ENCODE measurements at places on chromosomes 16 and 17.
A peak's percentile ranks its signal among the peaks of the same experiment; 100 is the strongest.

DNA sequence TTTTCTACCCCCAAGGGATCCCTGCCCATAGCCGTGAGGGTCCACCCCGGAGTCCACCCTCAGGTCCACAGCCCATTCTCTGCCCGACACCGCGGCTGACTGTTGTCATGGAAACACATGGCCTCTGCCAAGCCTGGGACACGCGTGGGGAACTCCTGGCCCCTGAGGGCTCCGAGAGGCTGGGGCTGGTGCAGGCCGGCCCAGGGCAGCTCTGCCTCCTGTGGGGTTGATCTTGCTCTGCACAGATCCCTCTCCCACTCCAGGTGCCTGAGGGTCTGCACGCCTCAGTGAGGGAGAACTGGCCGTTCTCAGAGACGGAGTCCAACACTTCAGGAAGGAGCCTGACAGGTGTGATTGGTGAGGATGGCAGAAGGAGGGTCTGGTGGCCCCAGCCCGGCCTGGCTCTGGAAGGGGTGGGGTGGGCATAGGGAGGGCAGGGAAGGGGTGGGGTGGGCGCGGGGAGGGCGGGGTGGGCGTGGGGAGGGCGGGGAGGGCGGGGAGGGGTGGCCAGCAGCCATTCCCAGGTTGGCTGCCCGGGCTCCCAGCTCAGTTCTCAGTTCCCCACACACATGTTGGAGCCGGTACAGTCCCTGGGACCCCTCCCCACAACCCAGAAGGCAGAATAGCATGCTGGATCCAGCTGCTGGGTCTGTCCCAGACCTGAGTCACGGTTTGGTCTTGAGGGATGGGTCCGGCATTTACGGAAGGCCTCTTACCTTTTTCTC lies 6.4 kb downstream of the MRPL28 start:
- DNase-seq, result no peak

DNA sequence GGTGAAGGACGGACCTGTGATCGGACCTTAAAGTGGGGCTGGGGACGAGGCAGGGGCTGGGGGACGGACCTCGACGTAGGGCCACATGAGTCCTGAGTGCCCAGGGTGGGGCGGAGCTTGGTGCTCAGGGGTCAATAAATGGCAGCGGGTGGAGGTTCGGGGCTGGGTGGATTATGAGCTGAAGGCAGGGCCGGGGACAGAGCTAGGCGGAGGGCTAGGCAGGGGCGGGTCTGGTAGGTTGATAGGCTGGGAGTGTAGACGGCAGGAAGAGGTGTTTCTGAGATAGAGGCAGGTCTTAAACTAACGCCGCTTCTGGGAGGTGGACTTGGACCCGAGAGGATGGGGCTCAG lies 733 bp downstream of the CHRNB1 start:
- DNase-seq, result no peak

- DNase-seq, result no peak
Observed at GRCh38 chr16:88552815-88553214, 17.4 kb upstream of the ZC3H18 start.

DNA sequence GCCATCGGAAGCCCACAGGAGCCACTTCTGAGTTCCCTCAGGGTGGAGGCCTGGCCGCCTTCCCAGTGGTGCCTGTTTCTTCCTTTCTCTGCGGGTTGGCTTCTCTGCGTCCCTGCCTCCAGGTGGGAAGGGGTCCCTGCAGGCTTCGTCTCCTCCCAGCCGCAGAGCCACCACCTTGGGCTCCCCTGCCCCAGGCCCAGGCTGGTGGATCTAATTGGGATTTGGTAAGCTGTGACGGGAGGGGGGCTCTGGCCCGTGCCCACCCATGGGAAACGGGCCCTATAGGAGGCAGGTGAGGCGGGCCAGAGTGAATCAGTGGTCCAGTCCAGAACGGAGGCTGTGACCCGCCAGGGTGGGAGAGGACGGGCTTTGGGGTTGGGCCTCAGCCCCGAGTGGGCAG lies 32.1 kb downstream of the JPH3 start:
- no peak for DNase-seq

- no peak for DNase-seq
Observed at GRCh38 chr17:2138761-2139160, 83.9 kb downstream of the HIC1 start.

- no peak for DNase-seq
Observed at GRCh38 chr16:23058576-23058975, 90.7 kb downstream of the USP31 start.

GRCh38 chr16:29139261-29139802 lies 154.5 kb downstream of the LAT start:
- DNase-seq, result peak; percentile 49

- DNase-seq, result no peak
Observed at GRCh38 chr16:4461250-4462085, 13.0 kb downstream of the NMRAL1 start.

DNA sequence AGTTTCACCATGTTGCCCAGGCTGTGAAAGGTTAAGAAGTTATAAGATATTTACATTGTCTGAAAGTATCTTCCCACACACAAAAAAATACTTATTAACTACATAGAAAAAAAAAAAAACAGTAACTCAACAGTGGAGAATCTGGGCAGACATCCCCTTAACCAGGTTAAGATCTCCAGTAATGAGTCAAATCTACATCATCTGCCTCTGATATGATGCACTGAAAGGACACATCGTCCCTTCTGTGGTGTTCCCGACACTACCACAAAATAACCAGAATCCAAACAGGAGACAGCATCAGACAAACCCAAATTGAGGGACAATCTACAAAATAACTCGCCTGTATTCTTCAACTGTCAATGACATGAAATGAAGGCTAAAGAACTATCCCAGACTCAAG lies 40.0 kb downstream of the CMTM4 start:
- DNase-seq, result no peak

DNA sequence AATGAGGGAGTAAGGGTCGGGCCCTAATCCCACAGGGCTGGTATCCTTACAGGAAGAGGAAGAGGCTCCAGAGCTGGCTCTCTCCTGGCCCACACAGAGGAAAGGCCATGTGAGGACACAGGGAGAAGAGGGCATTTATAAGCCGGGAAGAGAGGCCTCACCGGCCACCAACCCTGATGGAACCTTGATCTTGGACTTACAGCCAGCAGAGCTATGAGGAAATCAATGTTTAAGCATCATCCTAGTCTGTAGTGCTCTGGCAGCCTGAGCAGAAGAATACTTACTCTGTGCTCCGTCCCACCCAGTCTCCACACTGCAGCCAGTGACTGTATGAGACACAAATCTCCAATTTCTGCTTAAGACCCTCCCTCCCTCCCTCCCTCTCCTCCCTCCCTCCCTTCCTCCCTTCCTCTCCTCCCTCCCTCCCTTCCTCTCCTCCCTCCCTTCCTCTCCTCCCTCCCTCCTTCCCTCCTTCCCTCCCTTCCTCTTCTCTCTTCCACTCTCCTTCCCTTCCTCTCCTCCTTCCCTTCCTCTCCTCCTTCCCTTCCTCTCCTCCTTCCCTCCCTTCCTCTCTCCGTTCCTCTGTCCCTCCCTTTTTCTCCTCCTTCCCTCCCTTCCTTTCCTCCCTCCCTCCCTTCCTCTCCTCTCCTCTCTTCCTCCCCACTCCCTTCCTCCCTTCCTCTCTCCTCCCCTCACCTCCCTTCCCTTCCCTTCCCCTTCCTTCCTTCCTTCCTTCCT lies 8.9 kb upstream of the TMEM220 start:
- DNase-seq, result no peak

DNA sequence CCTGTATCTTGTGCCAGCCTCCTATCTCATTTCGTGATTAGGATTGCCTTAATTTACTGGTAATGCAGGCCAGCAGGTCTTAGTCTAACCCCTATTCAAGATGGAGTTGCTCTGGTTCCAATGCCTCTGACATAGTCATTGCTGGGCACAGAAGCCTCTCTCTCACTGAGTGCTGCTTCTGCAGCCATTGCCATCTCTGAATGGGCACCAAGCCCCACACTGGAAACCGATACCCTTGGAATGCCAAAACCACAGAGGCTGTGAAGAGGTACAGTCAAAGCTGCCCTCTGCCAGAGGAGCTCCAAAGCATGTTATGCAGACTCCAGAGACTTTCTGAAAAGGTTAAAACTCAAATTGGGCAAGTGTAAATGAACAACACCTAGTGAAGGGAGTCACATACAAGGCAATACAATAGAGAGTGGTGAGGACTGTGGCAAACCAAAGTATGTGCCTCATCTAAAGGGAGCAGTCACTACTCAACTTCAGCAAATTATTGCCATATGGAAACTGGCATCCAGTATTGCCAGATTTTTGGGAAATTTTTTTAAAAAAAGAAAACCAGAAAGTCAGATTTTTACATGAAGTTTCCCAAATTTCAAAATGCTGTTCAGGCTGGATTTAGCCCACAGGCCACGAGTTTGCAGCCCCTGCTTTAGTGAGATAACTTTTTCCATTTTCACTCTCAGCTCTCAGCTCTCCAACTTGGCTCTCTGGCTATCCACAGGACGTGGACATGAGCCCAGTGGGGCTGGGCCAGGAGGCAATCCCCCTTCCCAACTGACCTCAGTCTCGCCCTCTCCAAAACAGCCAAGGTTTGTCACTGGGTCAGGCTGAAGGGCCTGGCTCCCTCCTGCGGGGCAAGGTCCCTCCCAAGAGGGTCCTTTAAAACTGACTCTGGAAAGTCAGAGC lies 2.1 kb upstream of the MMP2 start:
- DNase-seq, result no peak

DNA sequence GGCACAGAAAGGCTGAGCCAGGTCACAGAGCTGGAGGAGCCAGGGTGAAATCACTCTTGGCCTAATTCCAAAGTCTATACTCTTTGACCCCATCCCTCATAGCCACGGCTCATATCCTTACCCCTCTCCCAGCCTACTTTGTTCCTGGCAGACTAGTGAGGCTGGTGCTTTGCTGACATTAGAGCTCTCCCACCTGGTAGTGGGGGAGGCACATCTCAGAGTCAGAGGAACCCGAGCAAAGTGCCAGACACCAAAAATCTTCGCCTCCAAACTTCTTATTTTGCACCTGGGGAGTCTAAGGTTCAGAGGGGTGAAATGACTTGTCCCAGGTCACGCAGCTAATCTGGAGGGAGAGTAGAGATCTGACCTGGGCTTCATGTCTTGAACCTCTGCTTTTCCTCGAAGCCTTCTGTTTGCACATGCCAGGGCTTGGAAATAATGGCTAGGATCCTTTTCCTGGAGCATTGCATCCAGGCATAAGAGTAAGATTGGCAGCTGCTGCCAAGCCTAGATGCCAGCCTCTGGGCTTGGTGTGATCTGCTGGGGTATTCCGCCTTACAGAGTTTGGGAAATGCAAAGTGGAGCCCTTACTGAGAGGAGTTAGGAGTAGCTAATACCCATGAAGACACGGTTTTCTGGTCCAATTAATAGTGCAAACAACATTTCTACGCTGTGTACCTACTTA lies 126.9 kb downstream of the SPACA3 start:
- no peak for DNase-seq

GRCh38 chr17:13352747-13353415 lies 248.8 kb downstream of the HS3ST3A1 start:
- no peak for DNase-seq

DNA sequence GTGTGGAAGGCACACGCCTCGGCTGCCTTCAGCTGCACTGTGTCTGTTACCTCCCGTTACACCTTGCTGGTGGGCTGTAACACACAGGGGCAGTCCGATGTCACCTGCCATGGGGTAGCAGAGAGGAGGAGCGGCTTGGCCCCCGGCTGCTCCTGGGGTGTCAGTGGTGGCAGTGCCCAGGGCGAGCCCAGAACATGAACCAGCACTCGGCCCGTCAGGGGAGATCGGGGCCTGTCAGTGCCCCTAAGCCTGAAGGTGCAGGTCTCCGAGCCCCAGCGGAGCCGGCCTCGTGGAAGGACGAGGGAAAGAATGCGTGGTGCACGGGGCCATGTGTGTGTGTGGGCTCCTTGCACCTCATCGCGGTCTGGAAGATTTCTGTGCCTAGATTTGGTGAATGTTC lies 15.4 kb downstream of the RGS11 start:
- DNase-seq, result no peak

DNA sequence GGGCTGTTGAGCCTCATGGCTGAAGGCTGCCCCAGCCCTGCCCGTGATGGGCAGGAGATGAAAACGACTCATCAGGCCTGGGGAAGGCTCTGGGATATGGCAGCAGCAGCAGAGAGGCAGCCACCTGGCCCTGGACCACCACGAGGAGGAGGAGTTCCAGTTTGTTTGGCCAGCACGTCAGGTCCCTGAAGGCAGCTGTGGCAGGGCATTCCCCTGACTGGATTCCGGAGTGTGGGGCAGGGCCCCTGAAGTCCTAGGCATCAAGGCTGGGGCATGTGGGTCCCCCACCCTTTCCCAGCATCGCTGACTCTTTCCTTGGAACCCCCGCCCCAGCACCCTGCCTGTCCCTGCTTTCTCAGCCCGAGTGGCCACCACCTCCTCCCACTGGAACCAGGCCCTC lies 197.4 kb downstream of the ZNF423 start:
- DNase-seq, result no peak

DNA sequence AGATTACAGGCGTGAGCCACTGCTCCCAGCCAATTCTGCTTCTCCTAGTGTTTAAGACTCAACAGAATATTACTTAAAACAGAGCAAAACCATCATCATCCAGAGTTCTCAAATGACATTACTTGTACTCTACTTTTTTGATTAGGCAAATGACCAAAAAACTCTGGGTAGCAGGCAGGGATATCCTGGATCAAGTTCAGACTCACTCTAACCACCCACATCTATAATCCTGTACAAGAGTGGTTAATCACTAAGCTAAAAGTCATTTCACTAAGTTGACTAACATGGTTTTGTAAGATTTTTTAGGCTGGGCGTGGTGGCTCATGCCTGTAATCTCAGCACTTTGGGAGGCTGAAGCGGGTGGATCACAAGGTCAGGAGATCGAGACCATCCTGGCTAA lies 6.8 kb downstream of the NAE1 start:
- DNase-seq, result no peak

GRCh38 chr16:11278681-11279628 lies 2.2 kb downstream of the PRM1 start:
- DNase-seq, result no peak

- DNase-seq, result no peak
Observed at GRCh38 chr16:3145660-3146059, 10.8 kb downstream of the ZNF213 start.

GRCh38 chr17:50641357-50641756 lies 6.7 kb downstream of the ABCC3 start:
- DNase-seq, result no peak

GRCh38 chr16:90026135-90026534 lies 6.9 kb upstream of the DBNDD1 start:
- DNase-seq, result no peak

DNA sequence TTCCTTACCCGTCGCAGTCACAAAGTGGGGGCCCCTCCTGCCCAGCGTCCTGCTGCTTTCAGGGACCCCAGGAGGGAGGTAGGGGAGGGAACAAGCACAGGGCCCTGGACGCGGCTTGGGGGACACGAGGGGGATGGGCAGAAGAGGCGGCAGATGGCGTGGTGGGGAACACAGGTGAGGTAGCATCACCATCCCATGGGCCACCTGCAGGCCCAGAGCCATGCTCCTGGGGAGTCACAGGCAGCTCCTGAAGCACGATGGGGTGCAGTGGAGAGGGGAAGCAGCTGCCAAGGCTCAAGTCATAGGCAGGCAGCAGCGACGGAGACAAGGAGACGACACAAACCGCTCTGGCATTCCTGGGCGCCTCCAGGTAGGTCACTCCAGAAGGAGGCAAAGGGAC lies 10.8 kb downstream of the UNKL start:
- DNase-seq, result no peak

DNA sequence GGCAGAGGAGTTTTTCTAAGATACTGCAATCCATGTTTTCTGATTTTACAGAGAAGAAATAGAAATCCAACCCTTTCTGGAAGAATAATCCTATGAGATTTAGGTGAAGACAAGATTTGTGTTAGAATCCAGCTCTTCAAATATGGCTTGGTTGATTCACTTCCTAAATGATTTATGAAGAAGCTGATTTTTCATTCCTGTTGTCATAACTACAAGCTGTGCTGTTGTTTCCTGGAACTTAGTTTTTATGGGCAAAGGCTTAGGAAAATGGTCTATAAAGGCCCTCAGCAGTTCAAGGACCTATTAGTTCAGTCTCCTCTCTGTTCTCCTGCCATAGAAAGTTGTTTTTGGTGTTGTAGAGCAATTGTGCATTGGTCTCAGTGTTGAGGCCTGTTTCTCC lies 174.2 kb upstream of the FAM20A start:
- no peak for DNase-seq

Data from cardiac septum (tissue), 1 donor.